ENCODE measurements at places on chromosomes 4 and X.

- no peak for DNase-seq
Measured at GRCh38 chr4:99234331-99235010, 15.4 kb upstream of the ADH6 start.

DNA sequence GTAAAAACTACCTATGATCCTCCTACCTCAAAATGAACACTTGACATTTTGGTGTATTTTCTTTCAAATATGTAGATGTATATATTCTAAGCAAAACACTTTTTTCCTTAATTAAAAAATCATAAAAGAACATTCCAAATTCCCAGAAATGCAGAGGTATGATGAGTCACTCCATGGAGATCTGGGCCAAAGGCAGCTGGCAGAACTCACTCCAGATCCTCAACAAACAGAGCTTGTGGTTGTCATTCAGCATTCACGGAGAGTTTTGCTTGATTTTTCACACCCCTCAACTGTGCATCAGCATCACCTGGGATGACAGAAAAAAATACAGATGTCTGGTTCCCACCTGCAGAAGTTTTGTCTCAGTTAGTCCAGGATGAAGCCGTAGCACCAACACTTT lies 144.6 kb downstream of the KIT start:
- DNase-seq, result no peak

DNA sequence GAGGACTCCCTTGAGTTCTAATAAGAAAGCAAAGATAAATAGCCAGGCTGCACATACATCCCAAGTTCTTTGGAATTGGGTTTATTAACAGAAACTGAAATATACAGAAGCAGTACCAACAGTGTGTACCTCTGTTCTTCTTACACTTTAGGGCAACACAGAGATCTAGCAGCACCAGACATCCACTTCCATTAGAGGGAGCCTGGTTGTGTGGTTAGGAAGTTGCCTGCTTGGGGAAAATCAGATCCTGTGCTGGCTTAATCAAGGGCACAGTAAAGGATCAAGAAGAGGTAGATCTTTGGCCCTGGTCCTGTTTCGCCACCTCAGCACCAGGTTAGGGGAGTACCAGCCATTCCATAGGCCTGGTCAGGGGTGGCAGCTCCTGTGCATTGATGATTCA lies 231.1 kb upstream of the ARHGAP24 start:
- no peak for DNase-seq

DNA sequence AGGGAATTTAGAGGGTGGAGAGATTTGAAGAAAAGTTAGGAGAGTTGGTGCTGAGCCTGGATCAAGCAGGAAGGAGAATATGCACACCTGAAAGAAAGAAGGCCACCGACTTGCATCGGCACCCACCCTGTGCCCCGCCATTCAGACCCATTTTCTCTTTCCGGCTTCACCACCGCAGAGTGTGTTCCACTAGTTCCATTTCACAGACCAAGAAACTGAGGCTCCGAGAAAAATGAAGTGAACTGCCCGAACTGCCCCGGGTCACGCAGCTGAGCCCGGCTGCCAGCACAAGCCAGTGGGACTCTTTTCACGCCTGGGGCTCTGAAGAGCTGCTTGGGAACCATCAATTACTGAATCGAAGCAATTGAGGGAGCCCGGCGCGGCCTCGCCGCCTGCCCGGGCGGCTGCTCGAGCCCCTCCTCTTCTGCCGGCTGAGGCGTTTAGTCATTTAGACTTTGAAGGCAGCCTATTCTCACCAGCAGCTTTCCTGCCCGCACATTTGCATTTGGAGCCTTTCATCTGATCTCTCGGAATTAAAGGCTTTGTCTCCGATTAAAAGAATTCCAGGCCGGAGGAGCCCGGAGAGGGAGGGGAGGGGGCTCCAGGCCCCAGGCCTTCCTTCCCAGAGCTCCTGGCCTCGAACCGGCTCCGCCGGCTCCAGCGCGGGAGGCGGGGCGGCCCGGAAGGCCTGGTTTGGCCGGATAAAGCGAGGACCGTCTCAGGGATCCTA lies 140.2 kb upstream of the PJA1 start:
- no peak for DNase-seq

- DNase-seq, result no peak
Measured at GRCh38 chr4:15751153-15751552, 27.0 kb upstream of the CD38 start.

- no peak for DNase-seq
Measured at GRCh38 chr4:110096405-110096804, 102.0 kb downstream of the ELOVL6 start.

GRCh38 chr4:96262057-96262456 lies 422.2 kb downstream of the PDHA2 start:
- DNase-seq, result no peak

DNA sequence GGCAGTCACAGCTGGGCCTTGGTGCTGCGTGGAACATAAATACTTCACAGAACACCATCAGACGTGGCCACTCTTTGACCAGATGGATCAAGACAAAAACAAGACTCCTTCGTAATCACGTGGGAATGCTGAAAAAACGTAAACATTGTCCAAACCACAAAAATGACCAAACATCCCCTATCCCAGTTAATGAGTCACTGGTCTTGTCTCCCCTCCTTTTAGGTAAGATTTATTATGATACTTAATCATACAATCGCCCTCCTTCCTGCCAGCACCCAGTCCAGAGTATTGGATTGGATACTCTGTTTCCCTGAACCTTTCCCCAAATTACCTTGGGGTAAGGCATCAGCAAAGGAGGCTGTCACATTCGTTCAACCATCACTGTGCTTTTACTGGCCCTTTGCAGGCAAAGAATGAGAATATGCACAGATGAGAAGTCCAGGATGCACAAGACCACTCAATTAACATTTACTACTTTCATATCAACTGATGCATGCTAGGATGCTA lies 601 bp upstream of the TCEANC start:
- DNase-seq, result no peak

DNA sequence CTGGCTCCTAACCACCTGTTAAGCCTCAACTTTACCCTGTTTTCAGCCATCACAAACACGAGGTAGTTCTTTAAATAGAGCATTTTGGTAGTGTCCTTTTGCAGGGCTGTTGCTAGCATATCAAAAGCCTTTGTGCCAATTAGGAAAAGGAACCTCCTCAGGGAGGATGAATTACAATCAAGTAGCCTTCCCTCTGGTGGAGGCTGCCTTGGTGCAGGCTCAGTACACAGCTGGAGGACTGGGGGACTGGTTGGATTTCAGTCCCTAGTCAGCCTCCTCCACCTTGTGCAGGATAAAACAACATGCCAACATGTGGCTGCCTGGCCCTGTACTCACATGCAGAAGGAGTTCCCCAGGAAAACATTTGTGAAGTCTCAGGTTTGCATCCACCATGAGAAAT lies 53.1 kb downstream of the RASGEF1B start:
- no peak for DNase-seq

- DNase-seq, result no peak
Measured at GRCh38 chr4:94947681-94948108, 189.9 kb downstream of the BMPR1B start.

DNA sequence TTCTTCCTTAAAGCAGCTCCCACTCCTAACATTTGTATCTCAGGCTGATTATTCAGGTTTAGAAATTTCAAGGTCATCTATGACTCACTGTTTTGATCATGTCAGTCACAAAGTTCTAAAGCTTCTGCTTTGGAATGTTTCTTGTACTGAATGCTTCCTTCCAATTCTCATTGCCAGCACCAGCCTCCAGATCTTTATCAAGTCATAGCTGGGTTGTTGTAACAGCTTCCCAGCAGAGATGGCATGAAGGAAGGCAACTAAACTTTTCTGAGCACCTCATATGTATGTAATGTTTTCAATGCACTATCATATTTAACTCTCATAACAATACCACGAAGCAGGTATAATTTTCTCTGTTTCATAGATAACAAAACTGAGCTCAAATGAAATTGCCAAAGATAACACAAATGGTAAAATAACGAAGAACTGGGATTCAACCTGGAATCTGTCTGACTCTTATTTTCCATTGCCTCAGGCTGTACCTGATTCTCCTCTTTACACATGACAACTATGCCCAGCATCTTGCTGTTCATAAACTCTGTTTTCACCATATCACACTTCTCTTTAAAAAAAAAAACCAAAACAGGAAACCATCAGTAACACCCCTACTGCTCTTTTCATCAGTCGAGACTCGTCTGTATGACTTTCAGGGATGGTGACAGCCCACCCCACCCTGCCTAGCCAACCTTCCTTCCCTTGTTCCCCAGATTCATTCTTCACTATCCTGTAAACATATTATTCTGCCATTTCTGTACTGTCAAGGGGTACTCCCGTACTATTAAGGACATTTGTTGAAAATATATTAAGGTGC lies 13.4 kb downstream of the TRPC3 start:
- DNase-seq, result no peak

DNA sequence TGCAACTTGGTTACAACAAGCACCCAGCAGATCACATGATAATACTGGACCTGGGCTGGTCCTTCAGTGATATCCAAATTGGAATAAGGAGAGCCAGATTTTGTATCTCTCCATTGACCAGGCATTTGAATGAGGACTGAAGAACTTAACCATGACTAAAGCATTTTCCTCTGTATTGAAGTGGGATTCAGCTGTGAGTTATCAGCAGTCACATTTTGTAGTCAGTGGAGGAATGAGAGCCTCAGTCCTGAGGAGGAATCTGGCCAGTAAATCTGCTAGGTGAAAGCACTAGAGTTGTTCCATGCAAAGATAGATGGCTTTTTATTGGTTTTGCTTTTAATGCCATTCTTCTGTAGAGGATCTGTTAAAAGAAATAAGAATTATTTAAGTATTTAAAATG lies 1506.0 kb downstream of the PCDH7 start:
- DNase-seq, result no peak

DNA sequence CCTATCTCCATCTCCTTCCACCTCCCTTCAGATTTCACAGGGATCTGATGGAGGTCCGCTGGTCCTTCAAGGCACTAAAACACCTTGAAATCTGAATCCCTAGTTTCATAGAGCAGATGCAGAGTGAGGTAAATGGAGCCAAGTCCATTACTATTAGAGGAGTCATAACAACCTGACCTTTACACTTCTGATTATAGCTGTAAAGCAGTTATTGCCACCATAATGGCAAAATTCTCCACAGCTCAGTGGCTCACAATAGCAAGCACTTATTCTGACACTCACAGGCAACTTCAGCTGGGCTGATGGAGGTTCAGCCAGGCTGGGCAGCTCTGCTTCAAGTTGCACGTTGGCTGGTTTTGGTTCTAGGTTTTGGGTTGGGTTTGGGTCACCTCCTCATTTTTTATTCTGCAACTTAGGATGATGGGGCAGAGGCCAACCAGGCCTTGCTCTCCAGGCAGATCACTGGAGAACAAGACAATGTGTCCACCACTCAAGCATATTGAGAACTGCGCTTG lies 51.4 kb upstream of the LRAT start:
- DNase-seq, result no peak

DNA sequence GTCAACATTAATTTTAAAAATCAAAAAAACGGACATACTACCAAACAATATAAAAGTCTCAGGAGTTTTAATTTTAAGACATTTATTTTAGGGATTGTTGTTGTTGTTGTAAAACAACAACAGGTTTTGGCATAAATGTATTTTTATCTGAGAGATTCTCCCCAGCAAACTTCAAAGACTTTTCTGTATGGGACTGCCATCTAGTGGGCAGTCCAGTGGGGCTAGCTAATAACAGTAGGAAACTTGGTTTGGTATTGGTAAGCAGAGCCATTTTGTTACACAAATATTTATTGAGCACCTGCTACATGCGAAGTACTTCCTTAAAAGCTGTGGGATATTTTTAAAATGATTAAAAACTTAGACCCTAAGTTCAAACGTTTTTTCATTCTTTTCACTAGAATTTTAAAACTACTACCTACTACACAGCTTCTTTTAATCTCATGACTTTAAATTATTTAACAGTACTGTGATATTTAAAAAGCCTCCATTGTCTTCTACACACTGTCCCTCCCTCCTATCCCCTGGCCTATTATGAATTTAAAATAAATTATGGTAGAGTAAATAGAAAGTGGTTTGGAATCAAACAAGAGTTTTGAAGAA lies 1028.4 kb upstream of the INTU start:
- no peak for DNase-seq

- no peak for DNase-seq
Measured at GRCh38 chrX:80223982-80224579, 196.2 kb upstream of the TENT5D start.

- DNase-seq, result no peak
Measured at GRCh38 chr4:152708361-152708760, 28.6 kb upstream of the TMEM154 start.

GRCh38 chrX:74924449-74925224 lies 615 bp downstream of the NEXMIF start:
- DNase-seq, result no peak

- no peak for DNase-seq
Measured at GRCh38 chr4:5399790-5400421, 308.5 kb downstream of the EVC2 start.

DNA sequence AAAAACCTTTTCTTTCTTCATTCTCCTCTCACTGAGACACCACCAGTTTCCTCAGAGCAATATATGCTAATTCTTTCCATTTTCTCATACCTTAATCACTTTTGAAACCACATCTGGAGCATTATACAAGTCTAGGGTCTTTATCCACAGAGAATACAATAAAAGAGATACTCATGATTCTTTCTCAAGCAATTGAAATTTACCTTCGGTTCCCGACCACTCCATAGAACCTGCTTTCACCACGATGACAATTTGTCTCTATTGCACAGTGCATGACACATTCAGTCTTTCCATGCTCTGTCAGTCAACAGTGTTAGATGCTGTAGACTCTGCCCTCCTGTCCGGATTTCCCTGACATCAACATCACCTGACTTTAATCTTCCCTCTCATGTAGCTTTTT lies 409.3 kb upstream of the NWD2 start:
- no peak for DNase-seq

DNA sequence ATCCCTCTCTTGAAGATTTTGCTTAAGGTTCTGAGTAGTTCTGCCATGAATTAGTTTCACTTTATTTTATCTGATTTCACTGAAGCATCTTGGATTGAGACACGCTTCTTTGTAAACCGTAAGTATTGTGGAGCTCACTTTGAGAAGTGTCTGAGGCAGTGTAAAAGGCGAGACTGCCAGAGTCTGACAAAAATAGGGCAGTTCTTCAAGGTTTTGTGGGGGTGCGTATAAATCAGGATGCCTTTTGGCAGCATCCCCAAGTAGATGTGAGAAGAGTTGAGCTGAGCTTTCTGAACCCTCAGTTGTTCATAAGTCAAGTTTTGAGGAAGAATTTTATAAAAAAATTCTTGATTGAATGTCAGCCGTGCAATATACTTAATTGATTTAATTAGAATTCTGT lies 76.3 kb downstream of the RBPJ start:
- DNase-seq, result no peak

GRCh38 chr4:39627413-39627812 lies 11.3 kb downstream of the SMIM14 start:
- no peak for DNase-seq

- DNase-seq, result no peak
Measured at GRCh38 chrX:118350221-118350620, 4.3 kb downstream of the WDR44 start.

GRCh38 chr4:7348946-7349900 lies 85.5 kb downstream of the PSAPL1 start:
- DNase-seq, result no peak

Measured in GM12864 (cell line).